Breast epithelium (tissue), 4 donors: ENCODE measurements at places on chromosomes 5 and 9. TPM values are rescaled to one million over a fixed set of nuclear protein-coding genes. Genes with fewer than 3 reads are reported as not detected.

LCP2 gene
- 21.8 TPM for total RNA-seq

GABRP gene
- total RNA-seq, result 241 TPM

COL27A1 gene
- total RNA-seq, result 22.0 TPM

FOXD1 gene
- 0.29 TPM for total RNA-seq

HTR4 gene
- 0.15 TPM for total RNA-seq

MARVELD2 gene
- 24.7 TPM for total RNA-seq

RAB3C gene
- 2.6 TPM for total RNA-seq

LMX1B gene
- total RNA-seq, result 20.3 TPM

NKD2 gene
- total RNA-seq, result 5.9 TPM

IL9 gene
- not detected for total RNA-seq

CDH6 gene
- total RNA-seq, result 3.9 TPM

INSYN2B gene
- 9.1 TPM for total RNA-seq

C8G gene
- total RNA-seq, result not detected

C9orf78 gene
- 189 TPM for total RNA-seq

PTPN3 gene
- total RNA-seq, result 21.2 TPM

TMEM252 gene
- not detected for total RNA-seq

QRFP gene
- total RNA-seq, result not detected

CNTNAP3B gene
- 52.4 TPM for total RNA-seq
